ENCODE measurements at places on chromosomes 7 and 10.

GRCh38 chr7:98760201-98760651 lies 109.6 kb downstream of the TMEM130 start:
- no peaks in the 10 kb centered on the region for H3K4me1 ChIP-seq
- H3K27ac ChIP-seq: no peak overlapping the region
- H3K36me3 ChIP-seq: no peaks in the 10 kb centered on the region
- peaks cover 7% of the 10 kb centered on the region for H3K27me3 ChIP-seq

GRCh38 chr10:18195060-18195799 lies 55.0 kb downstream of the CACNB2 start:
- no peaks in the 10 kb centered on the region for H3K36me3 ChIP-seq
- no peaks in the 10 kb centered on the region for H3K27me3 ChIP-seq
- H3K4me1 ChIP-seq: no peaks in the 10 kb centered on the region
- no peak overlapping the region for H3K27ac ChIP-seq

DNA sequence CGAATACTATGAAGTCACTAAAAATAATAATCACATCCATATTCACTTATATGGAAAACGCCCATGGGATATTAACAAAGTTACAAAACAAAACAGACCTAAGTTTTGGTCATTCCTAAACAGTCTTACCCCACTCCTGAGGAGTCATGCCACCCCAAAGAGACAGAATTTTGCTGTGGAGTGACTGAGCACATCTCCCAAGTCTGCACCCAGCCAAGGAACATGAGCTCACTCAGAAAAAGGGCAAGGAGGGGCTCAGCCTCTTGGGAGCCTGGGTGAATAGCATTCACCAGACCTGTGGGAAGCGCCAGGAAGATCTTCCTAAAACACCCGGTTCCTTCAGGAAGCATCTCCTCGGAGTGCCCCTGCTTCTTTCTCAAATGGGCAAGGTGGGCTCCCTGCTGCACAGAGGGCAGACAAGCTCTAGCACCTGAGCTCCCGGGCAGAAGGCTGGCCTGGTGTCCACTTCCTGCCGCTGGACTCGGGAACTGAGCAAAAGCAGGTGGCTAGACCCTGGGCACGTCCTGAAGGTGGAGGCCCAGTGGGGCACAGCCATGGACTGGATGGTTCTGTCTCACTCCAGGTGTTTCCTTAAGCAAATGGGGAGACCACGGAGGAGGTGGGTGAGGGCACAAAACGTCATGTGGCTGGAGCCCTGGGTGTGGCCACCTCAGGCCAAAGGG lies 31.0 kb downstream of the TNS3 start:
- H3K36me3 ChIP-seq: peaks cover 3% of the 10 kb centered on the region
- no peak overlapping the region for H3K27ac ChIP-seq
- H3K4me3 ChIP-seq: no peak overlapping the region
- no peak for DNase-seq
- peaks cover 13% of the 10 kb centered on the region for H3K4me1 ChIP-seq
- no peaks in the 10 kb centered on the region for H3K27me3 ChIP-seq

GRCh38 chr7:32200646-32201045 lies 130.4 kb upstream of the PDE1C start:
- no peak for DNase-seq
- no peaks in the 10 kb centered on the region for H3K36me3 ChIP-seq
- no peak overlapping the region for H3K27ac ChIP-seq
- H3K4me1 ChIP-seq: no peaks in the 10 kb centered on the region
- no peaks in the 10 kb centered on the region for H3K27me3 ChIP-seq

- DNase-seq: no peak
- H3K27me3 ChIP-seq: no peaks in the 10 kb centered on the region
- no peaks in the 10 kb centered on the region for H3K36me3 ChIP-seq
- no peak overlapping the region for H3K4me3 ChIP-seq
- H3K27ac ChIP-seq: no peak overlapping the region
Observed at GRCh38 chr7:27459731-27460053, 203.0 kb downstream of the HIBADH start.

GRCh38 chr10:69344591-69345252 lies 66.4 kb downstream of the HK1 start:
- peaks cover 41% of the 10 kb centered on the region for H3K36me3 ChIP-seq
- H3K27me3 ChIP-seq: no peaks in the 10 kb centered on the region
- no peak for DNase-seq
